Cardiac muscle cell (in vitro differentiated cells and primary cell): ENCODE measurements at places on chromosomes 2 and 18.
A peak's percentile ranks its signal among the peaks of the same experiment; 100 is the strongest.

DNA sequence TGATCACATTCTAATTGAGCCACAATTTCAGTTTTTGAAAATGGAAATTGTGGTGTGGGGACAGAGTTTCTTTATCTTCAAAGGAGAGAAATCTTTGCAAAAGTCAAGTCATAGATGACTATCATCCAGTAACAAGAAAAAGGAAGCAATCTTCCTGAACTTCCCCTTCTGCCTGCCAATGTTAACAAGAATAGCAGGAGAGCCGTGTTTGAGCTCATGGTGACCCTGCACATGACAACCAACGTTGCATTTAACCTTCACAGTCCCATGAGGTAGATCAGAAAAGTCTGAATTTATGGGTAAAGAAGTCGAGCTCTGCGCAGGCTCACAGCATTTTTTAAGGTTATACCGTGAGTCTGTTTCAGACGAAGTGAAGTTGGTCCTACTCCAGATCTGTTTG is 454.9 kb downstream of the LPIN1 start:
- H3K27ac ChIP-seq = no peak overlapping the region
- no peak overlapping the region for H3K4me3 ChIP-seq
- H3K4me1 ChIP-seq = no peaks in the 10 kb centered on the region
- no peaks in the 10 kb centered on the region for H3K27me3 ChIP-seq
- no peak for DNase-seq
- H3K36me3 ChIP-seq = no peaks in the 10 kb centered on the region

DNA sequence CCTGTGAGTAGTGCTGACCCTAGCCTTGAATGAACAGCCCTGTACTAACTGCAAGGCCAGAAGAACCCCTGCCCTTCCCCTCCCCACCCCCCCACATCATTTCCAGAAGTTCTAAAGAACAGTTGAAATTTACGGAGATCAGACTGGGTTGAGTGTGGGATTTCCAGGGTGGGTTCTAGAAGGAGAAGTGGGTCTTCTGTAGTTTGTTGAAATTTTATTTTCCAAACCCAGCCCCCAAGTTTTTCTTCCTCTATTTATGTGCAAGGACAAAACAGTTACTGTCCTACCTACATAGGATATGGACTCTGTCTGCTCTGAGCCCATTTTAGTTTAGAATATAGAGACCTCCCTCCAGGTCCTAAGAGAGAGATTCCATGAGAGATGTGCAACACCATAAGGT is 26.3 kb upstream of the CASP10 start:
- no peak for DNase-seq
- H3K27ac ChIP-seq = no peak overlapping the region
- H3K4me1 ChIP-seq = peaks cover 7% of the 10 kb centered on the region
- no peaks in the 10 kb centered on the region for H3K27me3 ChIP-seq
- H3K36me3 ChIP-seq = no peaks in the 10 kb centered on the region

DNA sequence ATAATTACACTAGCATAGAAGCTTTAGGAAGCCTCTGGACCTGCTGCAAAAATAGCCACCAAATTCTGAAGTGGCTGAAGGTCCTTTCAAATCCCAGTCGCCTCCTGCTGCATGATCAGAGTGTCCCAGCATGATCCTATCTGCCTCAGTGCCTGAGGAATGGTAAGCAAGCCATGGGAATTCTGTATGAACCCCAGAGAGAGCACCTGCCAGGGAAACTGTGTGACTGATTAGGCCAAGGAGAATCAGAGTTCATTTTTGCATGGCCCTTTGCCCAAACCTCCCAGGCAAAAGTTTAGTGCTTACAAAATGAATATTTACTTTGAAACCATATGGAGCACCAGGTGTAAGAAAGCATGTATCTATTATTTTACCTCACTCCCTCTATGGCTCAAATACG is 221.4 kb downstream of the ARL4C start:
- H3K27me3 ChIP-seq = no peaks in the 10 kb centered on the region
- no peaks in the 10 kb centered on the region for H3K36me3 ChIP-seq
- no peak overlapping the region for H3K27ac ChIP-seq
- no peaks in the 10 kb centered on the region for H3K4me1 ChIP-seq
- DNase-seq = peak; percentile 19

DNA sequence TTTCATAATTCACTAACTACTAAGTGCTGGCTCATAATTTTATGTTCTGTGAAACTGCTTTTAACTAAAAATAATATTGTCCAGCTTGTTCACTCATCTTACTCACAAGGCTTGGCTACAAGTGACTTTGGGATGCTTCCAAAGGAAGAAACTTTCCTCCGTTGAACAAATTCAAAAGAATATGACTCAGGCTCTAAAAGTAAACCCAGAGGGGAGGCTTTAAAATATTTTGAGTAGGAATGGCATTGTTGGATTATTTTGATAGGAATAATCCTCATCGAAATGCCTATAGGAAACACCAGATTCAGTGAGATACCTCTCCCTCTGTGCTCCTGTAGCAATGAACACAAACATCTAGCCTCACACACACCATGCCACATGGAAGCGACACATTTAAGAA is 25.2 kb upstream of the TLK1 start:
- H3K4me1 ChIP-seq = no peaks in the 10 kb centered on the region
- H3K27ac ChIP-seq = no peak overlapping the region
- no peaks in the 10 kb centered on the region for H3K36me3 ChIP-seq
- no peaks in the 10 kb centered on the region for H3K27me3 ChIP-seq

- H3K4me1 ChIP-seq = no peaks in the 10 kb centered on the region
- H3K27ac ChIP-seq = no peak overlapping the region
- no peaks in the 10 kb centered on the region for H3K27me3 ChIP-seq
- DNase-seq = peak; percentile 73
Measured at GRCh38 chr2:223563462-223563861, 38.7 kb downstream of the SCG2 start.

DNA sequence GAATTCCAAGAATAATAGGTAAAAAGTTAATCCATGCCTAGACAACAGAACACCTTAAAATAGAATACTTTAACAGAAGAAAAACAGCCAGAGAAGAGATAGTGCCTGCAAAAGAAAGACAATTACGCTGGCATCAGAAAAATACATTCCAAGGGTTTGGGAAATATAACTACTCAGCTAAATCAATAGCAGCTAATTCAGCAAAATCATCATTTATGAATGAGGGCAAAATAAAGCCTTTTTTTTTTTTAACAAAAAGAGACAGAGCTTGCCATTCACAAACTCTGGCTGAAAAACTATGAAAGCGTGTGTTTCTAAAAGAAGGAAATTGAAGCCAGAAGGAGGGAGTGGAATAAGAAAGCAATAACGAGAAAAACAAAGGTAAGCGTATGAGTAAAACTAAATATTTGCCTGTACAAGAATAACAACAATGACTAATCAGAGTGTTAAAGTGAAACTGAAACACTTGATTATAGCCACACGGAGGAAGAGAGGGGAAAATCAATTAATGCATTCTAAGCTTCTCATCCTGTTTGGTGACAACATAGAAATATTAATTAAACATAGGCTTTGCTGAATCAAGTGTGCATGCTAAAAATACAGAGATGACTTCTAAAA is 90.2 kb downstream of the EHD3 start:
- no peak overlapping the region for H3K27ac ChIP-seq
- H3K4me3 ChIP-seq = no peak overlapping the region
- no peak for DNase-seq
- no peaks in the 10 kb centered on the region for H3K4me1 ChIP-seq
- no peaks in the 10 kb centered on the region for H3K27me3 ChIP-seq

- H3K36me3 ChIP-seq = no peaks in the 10 kb centered on the region
- peak; percentile 16 for DNase-seq
- H3K27me3 ChIP-seq = no peaks in the 10 kb centered on the region
- no peaks in the 10 kb centered on the region for H3K4me1 ChIP-seq
Measured at GRCh38 chr2:109435901-109436598, 177.7 kb downstream of the SEPTIN10 start.

GRCh38 chr18:58195278-58195765 is 151.3 kb downstream of the NEDD4L start:
- no peak overlapping the region for H3K27ac ChIP-seq
- H3K4me1 ChIP-seq = peaks cover 20% of the 10 kb centered on the region
- H3K27me3 ChIP-seq = no peaks in the 10 kb centered on the region

DNA sequence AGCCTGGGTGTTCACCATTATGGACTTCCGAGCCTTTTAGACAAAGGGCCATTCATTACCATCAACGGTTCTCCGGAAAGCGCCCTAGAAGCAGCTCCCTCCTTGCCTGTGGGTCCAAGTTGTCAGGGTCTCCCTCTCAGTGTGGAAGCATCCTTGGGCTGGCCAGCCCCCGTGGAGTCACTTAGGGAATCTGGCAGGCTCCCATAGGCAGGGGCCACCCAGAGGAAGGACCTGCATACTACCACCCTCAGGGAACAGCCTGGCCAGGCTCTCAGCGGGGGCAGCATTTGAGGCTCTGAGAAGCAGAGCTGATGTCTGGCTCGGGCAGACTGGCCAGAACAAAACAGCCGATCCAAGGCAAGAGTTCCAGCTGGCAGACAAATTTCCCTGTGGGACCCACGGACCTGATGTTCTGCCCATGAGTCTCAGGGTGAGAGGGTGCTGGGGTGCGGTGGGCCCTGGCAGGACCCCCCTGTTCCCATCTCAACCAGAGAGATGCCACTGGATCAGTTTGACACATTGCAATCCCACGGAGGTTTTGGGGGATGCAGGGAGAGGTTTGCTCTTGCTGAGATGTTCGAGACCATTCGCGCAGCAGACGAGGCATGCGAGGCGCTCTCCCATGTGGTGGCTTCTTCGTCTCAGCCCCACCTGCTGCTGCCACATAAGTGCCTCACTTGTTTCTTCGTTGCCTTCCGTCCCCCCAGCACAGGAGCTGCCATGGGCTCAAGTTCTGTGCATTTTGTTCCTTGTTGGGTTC is 56.9 kb downstream of the ACKR3 start:
- no peak overlapping the region for H3K4me3 ChIP-seq
- H3K27ac ChIP-seq = no peak overlapping the region
- peaks cover 4% of the 10 kb centered on the region for H3K4me1 ChIP-seq
- no peaks in the 10 kb centered on the region for H3K27me3 ChIP-seq

DNA sequence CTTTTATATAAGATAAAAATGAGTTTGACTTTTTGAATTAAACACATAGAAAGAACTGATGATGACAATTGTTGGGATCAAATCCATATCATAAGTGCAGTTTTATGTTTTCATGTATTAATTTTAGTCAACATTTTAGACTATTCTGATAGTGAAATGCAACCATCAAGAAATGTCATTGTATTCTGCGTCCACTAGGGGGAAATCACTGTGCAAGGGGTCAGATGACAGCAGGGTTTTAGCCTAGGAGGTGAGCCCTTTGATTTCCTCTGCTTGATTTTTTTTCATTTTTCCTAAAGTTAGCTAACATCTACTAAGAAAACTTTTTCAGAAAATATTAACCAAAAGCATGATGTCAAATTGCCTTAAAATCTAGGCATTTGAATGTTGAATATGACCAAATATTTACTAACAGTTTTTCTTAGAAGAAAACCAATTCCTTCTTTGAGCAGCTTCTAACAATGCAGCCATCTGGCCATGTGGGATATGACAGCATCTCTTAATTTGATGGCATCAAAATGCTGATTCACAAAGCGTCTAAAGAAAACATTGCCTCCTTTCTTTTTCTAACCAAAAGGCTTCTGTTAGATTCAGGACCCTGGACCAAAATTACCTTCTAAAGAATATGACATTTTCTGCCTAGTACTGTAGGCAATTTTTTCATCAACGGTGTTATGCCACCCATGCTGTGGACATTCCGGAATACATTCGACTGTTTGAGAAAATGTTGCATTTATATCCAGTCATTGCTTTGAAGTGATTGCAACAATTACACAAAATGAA is 141.5 kb downstream of the SPHKAP start:
- H3K36me3 ChIP-seq = no peaks in the 10 kb centered on the region
- no peak overlapping the region for H3K4me3 ChIP-seq
- no peaks in the 10 kb centered on the region for H3K27me3 ChIP-seq
- H3K4me1 ChIP-seq = no peaks in the 10 kb centered on the region
- H3K27ac ChIP-seq = no peak overlapping the region

GRCh38 chr2:98269274-98269673 is 77.0 kb upstream of the CNGA3 start:
- H3K27me3 ChIP-seq = no peaks in the 10 kb centered on the region
- DNase-seq = peak; percentile 69
- no peak overlapping the region for H3K27ac ChIP-seq
- no peaks in the 10 kb centered on the region for H3K36me3 ChIP-seq
- no peak overlapping the region for H3K4me3 ChIP-seq
- no peaks in the 10 kb centered on the region for H3K4me1 ChIP-seq

GRCh38 chr2:203580844-203581243 is 45.7 kb upstream of the RAPH1 start:
- no peaks in the 10 kb centered on the region for H3K36me3 ChIP-seq
- no peak overlapping the region for H3K27ac ChIP-seq
- H3K27me3 ChIP-seq = no peaks in the 10 kb centered on the region
- no peak overlapping the region for H3K4me3 ChIP-seq
- DNase-seq = no peak
- H3K4me1 ChIP-seq = peaks cover 4% of the 10 kb centered on the region

DNA sequence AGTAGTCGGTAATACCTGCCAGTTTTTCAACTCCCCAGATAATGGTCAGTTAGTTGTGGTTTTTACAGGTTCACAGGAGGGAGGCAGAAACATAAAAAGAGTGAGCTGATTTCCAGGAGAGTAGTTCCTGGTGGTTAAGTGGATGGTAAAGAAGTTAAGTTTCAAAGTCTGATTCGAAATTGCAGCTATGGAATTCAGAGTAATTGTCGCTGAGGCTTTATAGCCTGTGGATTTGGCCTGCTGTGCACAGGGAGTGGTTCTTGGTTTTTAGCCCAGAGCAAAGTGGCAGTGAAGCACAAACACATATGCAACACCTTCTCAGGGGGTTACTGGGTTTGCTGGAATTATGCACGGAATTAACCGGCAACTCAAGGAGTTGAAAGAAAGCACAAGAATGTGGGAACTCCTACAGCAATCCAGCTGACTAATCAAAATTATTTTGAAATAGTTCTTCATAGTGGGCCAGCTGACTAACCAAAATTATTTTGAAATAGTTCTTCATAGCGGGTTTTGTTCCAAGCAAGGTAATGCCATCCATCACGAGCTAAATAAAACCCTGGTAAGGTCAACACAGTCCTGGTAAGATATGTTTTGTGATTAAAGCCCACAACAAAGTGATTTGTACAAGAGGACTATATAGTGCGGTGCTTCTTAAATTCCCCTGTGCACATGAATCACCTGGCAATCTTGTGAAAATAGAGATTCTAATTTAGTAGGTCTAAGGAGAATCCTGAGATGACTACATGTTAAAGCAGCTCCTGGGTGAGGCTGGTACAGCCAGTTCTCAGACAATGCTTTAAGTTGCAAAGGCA is 94.4 kb downstream of the SGPP2 start:
- peak overlapping the region; percentile 22 for H3K27ac ChIP-seq
- H3K27me3 ChIP-seq = no peaks in the 10 kb centered on the region
- DNase-seq = peak; percentile 7

DNA sequence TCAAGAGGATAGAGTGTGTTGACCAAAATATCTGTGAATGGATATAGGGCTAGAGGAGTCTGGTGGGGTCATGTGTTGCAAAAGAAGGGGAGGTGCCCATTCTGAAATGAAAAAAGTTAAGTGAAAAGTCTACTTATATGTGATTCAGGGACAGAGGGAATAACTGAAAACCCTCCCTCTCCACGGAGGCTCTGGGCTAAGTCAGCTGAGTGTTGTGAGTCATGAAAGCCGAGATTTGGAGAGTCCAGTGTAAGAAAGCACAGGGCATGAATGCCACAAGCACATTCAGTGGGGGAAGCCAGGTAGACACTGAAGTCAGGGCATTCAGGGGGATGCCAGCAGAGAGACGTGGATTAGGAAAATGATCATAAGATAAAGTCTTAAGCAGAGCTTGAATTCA is 871.9 kb downstream of the TSN start:
- H3K36me3 ChIP-seq = no peaks in the 10 kb centered on the region
- peak; percentile 46 for DNase-seq
- H3K27me3 ChIP-seq = no peaks in the 10 kb centered on the region
- H3K4me1 ChIP-seq = peaks cover 6% of the 10 kb centered on the region
